ENCODE measurements at places on chromosomes 7 and 10.

DNA sequence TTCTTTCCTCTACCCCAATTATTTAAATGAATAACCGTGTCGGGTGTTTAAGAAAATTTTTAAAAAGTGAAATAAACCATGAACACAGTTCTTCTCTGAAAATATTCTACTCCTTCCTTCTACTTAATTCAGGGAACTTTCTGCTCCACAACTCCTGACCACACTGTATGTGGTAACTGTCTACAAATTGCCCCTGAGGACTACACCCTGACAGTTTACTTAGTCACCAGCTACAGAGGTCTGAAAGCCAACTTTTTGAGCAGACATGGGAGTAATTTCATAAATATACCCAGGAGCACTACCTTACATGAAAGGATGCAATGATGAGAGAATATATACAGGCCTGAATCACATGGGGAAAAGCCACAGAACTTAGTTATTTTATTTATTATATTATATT, 523.2 kb upstream of the SORCS1 start:
- DNase-seq = no peak

- DNase-seq = no peak
Observed at GRCh38 chr7:43692582-43693373, 36.5 kb downstream of the COA1 start.

DNA sequence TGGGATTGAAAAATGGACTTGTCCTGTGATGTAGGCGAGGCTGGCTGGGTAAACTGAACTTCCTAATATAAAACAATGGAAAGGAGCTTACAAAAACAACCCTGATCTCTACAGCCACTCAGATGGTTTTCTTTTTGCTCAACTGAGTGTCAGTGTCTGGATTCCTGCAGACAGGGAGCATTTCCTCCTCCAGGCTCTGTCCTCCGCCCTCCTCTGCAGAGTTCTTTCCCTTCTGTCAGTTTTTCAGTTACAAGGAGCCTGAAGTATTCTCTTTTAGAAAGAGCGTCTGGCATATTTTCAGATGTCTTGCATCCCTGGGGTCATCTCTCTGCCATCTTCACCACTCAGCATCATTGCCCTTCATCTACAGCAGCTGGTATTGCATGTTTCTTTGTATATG, 50.0 kb upstream of the PITRM1 start:
- DNase-seq = no peak

- no peak for DNase-seq
Observed at GRCh38 chr10:61974601-61975390, 73.3 kb downstream of the ARID5B start.

GRCh38 chr10:118956802-118957442, 72.6 kb upstream of the NANOS1 start:
- DNase-seq = no peak

DNA sequence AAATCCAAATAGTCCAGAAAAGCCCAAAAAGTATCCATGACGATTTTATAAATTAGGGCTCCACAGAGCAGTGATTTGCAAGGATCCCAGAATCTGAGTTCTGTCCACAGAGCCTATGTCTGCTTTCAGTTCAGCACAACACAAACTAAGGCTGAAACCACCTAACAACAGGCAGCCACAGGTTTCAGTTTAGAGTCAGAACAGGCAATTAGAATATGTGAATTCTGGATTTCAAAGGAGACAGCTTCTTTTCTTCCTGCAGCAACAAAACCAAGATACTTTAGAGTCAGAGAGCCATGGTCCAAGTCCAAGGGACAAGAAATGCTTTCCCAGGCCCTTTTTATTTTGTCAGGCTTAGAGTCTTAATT, 23.6 kb downstream of the IFIT3 start:
- no peak for DNase-seq

- no peak for DNase-seq
Observed at GRCh38 chr7:110187877-110188554, 902.9 kb upstream of the LRRN3 start.

GRCh38 chr10:25578061-25578460, 356.0 kb upstream of the MYO3A start:
- no peak for DNase-seq

DNA sequence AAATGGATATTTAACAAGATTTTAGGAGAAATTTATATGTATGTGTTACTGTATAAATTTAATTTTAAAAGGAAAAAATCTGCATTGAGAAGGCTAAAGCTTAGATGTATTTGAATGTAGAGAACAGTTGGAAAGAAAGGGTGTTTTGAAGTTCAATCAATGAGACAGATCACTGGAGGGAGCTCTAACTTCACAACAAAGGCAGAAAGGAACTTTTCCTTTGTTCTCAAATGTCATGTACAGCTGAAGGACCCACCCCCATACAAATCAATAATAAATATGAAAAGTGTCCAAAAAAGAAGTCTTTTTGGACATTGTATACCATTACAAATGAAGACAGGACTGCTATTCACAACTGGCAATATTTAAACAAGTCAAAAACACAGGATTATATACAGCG, 403.4 kb downstream of the DNAJB9 start:
- DNase-seq = no peak

- no peak for DNase-seq
Observed at GRCh38 chr7:108421720-108422331, 34.4 kb downstream of the NRCAM start.

DNA sequence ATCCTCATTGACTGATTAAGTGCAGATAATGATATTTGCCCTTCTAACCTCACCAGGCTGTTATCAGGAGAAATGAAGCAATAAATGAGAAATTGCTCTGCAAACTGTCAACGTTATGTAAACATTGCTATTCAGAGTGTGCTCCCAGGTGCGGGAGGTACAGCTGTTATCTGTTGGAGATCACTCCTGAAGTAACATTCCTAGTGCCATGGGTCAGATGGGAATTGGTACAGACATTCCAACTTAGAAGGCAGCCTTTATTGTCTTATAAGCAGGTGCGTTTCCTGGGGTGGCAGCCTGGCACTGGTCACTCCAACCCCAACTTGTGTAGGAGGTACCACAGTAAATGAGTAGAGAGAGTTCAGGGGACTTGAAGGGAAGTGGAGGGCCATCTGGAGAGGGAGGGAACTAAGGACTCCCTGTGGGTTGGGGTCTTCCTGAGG, 36.8 kb downstream of the HK1 start:
- DNase-seq = no peak

- DNase-seq = no peak
Observed at GRCh38 chr10:125105706-125106255, 54.6 kb downstream of the CTBP2 start.

DNA sequence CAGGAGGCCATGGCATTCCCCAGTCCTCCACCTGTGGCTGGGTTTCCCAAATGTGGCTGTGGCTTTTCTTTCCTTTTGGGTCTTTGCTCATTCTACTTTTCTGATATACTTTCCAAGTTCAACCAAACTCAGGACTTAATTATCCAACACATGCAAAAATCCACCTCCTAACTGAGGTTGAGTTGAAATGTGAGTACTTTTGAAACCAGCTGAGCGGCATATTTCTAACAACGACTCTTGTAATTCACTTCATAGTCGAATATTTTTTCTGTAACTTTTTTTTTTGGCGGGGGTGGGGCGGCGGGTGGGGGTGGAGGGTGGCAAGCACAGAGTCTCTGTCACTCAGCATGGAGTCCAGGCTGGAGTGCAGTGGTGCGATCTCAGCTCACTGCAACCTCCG, 165.2 kb upstream of the PITRM1 start:
- DNase-seq = no peak

GRCh38 chr7:11524476-11525397, 307.3 kb downstream of the THSD7A start:
- DNase-seq = no peak

GRCh38 chr10:103502849-103503660, 9.6 kb downstream of the NEURL1 start:
- DNase-seq = no peak

- DNase-seq = no peak
Observed at GRCh38 chr10:1874533-1874932, 137.2 kb upstream of the ADARB2 start.

DNA sequence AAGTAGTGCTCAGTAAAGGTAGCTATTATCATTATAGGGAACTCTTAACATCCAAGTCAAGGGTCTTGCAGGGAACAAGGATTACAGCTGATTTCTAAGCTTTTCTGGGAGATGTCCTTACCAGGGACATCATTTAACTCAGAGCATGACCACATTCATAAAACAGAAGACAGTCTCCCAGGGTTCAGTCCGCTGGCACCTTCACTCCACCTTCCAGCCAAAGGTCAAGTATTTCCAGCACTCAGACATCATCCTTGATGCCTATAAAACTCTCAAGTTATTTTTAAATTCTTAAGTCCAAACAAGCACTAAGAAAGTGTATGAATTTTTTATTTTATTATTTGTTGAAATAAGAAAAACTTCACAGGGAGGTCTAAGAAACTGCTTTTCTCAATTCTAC, 119.7 kb upstream of the KMT2E start:
- DNase-seq = no peak

DNA sequence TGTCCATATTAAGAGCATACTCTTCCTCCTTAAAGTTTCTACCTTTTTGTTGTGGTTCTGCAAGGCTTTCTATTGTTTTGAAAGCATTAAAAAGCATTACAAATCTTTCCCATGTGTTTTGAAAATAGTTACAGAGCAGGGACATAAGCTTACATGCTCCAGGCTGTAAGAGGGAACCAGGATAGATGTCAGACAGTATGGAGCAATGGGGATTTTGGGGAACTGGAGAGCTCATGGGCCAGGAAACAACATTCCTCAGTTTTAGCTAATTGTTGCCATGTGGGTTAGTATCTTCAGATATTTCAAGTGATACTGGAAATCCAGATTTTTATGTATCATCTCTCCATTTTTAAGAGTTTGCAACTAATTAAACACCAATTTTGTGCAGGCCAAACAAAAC, 3.5 kb downstream of the MDFIC start:
- DNase-seq = no peak

- no peak for DNase-seq
Observed at GRCh38 chr7:70890147-70890969, 241.6 kb upstream of the GALNT17 start.

DNA sequence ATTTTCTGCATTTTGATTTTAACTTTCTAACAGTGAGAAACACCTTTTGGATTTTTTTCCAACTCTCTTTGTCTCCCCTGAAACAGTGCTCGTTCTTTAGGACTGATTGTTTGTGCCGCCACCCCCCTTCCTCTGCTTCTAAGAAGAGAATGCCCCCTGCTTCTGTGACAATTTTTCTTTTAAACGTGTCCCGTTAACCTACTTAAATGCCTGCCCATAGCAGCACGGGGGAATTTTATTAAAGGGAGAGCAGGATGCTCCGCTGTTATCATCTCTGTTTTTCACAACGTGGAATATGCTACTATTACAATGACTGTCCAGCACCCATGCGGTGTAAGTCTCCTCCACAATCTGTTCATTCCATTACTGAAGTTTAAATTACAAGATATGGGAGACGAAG, 67.8 kb downstream of the SVIL start:
- no peak for DNase-seq

DNA sequence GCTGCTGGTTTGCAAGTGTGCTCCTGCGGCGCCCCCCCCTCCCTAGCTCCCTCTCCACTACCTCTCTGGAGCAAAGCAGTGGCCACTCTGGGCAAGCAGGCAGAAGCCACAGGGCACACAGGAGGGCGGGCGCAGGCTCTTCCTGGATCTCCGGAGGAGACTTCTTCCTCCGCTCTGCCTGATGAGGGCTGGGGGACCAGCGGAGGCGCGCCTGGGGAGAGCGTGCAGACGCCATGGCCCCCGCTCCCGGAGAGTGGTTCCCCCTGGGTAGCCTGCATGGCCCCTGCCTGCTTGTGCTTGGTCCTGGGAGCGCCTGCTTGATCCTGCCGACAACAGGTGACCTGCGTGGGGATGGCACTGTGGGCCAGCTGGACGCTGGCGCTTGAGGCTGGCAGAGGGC, 29.0 kb downstream of the ANKMY2 start:
- DNase-seq = no peak

- DNase-seq = no peak
Observed at GRCh38 chr7:69898189-69898588, 299.9 kb downstream of the AUTS2 start.

DNA sequence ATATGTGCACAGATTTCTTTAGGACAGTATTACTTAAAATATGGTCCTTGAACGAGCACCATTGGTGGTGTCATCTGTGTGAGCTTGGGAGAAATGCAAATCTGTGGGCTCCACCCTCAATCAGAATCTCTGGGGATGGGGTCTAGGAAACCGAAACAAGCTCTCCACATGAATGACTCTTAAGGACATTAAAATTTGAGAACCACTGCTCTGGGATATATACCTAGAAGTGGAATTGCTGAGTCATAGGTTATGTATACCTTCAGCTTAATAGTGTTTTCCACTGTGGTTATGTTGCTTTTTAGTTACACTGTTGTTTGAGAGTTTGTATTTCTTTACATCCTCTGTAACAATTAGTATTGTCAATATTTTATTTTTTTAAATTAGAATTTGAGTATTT, 24.0 kb downstream of the ZNRF2 start:
- DNase-seq = no peak

DNA sequence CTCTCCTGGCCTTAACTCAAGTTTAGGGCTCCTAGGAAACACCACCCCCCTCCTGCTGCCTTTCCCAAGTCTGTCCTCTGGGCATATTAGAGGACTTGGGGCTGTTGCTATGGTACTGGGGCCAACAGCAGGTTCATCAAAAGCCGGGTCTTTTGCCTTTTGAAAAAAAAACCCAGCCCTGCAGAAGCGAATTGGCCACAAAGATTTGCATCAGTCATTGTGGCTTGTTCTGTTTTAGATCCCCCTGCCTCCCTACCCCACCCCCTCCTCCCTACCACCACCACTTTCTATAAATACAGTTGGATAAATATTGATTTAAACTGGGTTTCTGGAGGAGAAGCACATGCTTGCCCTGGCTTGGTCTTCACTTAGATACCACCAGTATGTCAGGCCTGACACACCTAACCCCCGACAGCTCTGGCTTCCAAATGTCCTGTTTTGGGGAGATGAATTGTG, 7.0 kb downstream of the MXI1 start:
- no peak for DNase-seq

GRCh38 chr10:49664006-49664841, 15.2 kb upstream of the C10orf53 start:
- DNase-seq = no peak

DNA sequence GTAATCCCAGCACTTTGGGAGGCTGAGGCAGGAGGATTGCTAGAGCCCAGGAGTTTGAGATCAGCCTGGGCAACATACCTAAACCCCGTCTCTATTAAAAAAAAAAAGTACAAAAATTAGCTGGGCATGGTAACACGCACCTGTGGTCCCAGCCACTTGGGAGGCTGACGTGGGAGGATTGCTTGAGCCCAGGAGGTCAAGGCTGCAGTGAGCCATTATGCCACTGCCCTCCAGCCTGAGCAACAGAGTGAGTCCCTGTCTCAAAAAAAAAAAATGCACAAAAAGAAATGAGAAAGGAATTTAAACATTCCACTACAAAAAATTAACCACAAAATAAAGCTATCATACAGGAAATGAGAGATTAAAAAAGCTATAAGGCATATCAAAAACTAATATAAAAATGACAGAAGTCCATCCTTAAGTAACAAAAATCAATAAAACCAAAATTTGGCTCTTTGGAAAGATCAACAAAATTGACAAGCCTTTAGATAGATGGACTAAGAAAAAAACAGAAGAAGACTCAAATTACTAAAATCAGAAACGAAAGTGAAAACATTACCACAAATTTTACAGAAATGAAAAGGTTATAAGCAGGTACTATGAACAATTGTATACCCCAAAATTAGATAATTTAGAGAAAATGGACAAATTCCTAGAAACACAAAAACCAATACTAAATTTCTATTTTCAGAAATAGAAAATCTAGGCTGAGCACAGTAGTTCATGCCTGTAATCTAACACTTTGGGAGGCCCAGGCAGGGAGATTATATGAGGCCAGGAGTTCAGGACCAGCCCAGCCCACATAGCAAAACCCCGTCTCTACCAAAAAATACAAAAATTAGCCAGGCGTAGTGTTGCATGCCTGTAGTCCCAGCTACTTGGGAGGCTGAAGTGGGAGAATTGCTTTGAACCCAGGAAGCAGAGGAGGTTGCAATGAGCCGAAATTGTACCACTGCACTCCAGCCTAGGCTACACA, 42.4 kb upstream of the NANOS1 start:
- no peak for DNase-seq
